ENCODE measurements at places on chromosomes 2 and 18. TPM values are rescaled to one million over a fixed set of nuclear protein-coding genes. Genes with fewer than 3 reads are reported as not detected.

GPR39 gene
- total RNA-seq: 0.63 TPM

- no peaks in the 10 kb centered on the region for H3K36me3 ChIP-seq
- H3K27ac ChIP-seq: no peak overlapping the region
- H3K4me3 ChIP-seq: no peak overlapping the region
- H3K4me1 ChIP-seq: no peaks in the 10 kb centered on the region
These were observed 167.1 kb upstream of the TRIB2 start for GRCh38 chr2:12549641-12550040.

- no peaks in the 10 kb centered on the region for H3K27me3 ChIP-seq
- H3K36me3 ChIP-seq: no peaks in the 10 kb centered on the region
- H3K4me3 ChIP-seq: no peak overlapping the region
- H3K27ac ChIP-seq: no peak overlapping the region
- no peaks in the 10 kb centered on the region for H3K4me1 ChIP-seq
These were observed 434.2 kb downstream of the MEIS1 start for GRCh38 chr2:66869076-66869475.

SLC11A1 gene
- total RNA-seq: 0.43 TPM

- no peaks in the 10 kb centered on the region for H3K27me3 ChIP-seq
- no peak for DNase-seq
- H3K4me1 ChIP-seq: no peaks in the 10 kb centered on the region
- no peaks in the 10 kb centered on the region for H3K36me3 ChIP-seq
These were observed 38.2 kb upstream of the TWSG1 start for GRCh38 chr18:9296233-9297006.

GRCh38 chr2:239908744-239909143 is 116.4 kb downstream of the NDUFA10 start:
- H3K27me3 ChIP-seq: no peaks in the 10 kb centered on the region
- H3K27ac ChIP-seq: no peak overlapping the region
- no peaks in the 10 kb centered on the region for H3K36me3 ChIP-seq
- H3K4me1 ChIP-seq: no peaks in the 10 kb centered on the region

CYS1 gene
- total RNA-seq: 0.13 TPM

SYT4 gene
- total RNA-seq: 9.7 TPM

DNA sequence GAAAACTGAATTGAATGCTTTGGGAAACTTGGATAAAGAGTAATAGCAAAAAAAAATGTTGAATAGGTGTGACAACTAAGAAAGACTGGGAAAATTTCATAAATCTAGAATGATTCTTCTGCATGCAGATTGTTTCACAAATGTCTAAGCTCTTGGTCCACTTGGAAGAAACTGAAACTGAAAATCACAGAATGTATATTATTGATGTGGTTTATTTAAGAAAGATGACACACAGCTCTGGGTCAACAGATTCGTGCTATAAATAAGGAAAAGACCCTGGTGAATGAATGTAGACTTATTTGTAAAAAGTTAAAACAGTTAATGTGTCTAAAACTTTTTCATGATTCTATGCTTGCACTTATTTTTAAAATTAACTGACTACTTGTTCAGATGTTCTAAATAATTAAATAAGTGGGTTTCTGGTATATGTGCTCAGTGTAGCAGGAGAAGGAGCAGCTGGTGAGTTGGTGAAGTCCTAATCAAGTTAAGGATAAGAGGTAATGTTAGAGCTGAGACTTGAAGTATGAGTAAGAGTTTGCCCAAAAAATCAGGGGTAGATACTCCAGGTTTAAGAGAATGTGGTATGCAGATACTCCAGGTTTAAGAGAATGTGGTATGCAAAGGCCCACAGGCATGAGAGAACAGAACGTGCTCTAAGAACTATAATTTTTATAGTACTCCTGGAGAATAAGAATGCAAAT is 24.5 kb downstream of the UGP2 start:
- H3K4me3 ChIP-seq: no peak overlapping the region
- no peaks in the 10 kb centered on the region for H3K27me3 ChIP-seq
- H3K27ac ChIP-seq: no peak overlapping the region
- peaks cover 95% of the 10 kb centered on the region for H3K36me3 ChIP-seq
- no peak for DNase-seq
- H3K4me1 ChIP-seq: peaks cover 22% of the 10 kb centered on the region

ORC4 gene
- total RNA-seq: 63.4 TPM

- H3K27ac ChIP-seq: no peak overlapping the region
- H3K27me3 ChIP-seq: no peaks in the 10 kb centered on the region
These were observed 741.3 kb upstream of the RAB6C start for GRCh38 chr2:129237966-129238725.

DNA sequence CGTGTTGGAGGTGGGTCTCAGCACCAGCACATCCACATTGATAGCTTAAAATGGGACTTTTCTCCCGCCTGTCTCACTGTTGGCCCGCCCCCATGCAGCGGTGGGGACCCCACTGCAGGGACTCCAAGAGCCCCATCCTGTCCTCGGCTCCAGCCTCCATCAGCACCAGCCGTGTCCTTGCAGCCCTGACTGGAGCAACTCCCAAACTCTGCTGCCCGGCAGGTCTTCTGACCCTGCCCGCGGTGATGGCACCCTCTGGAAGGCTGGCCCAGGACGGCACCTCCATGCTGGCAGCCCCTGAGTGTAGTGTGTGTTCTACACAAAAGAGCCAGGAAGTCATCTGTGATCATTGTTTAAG is 41.6 kb upstream of the KCNG2 start:
- no peak for DNase-seq
- no peak overlapping the region for H3K4me3 ChIP-seq
- no peak overlapping the region for H3K27ac ChIP-seq
- no peaks in the 10 kb centered on the region for H3K4me1 ChIP-seq
- peaks cover 18% of the 10 kb centered on the region for H3K36me3 ChIP-seq

- no peak for DNase-seq
- no peaks in the 10 kb centered on the region for H3K36me3 ChIP-seq
- no peaks in the 10 kb centered on the region for H3K4me1 ChIP-seq
- H3K27ac ChIP-seq: no peak overlapping the region
- no peaks in the 10 kb centered on the region for H3K27me3 ChIP-seq
These were observed 3.1 kb upstream of the MSGN1 start for GRCh38 chr2:17813010-17813741.

GRCh38 chr2:69076601-69077000 is 63.6 kb downstream of the ANTXR1 start:
- peaks cover 3% of the 10 kb centered on the region for H3K36me3 ChIP-seq
- peaks cover 13% of the 10 kb centered on the region for H3K4me1 ChIP-seq
- DNase-seq: no peak
- no peak overlapping the region for H3K4me3 ChIP-seq

DNA sequence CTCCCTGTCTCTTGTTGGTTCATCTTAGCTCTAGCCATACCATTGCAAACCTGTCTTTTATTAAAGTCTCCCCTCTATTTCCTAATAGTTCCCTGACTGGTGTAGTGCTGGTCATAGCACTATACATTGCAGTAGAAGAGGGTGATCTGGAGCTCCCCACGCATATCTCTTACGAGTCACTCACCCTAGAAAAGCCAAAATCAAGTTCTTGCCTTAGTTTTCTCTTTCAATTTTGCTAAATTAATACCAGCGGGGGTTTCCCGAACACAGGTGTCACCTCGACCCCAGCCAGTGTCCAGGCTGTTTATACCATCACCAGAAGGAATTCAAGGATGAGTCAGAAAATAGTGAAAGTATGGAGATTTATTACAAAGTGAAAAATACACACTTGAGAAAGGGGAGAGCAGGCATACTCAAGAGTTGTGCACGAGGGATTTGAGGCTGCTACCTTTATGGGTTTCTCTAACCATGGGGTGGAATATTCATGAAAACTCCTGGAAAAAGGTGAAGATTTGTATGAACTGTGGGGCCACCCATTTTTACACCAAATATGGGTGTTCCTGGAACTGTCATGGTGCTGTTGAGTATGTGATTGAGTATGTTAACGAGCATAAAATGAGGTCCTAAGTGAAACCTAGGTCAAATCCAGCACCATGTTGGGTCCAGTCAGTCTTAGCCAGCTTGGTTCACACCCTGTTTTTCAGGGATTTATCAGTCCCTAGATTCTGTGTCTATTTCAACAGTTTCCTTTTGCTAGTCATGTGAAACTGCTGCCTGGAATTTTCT is 20.2 kb downstream of the PROKR1 start:
- H3K27me3 ChIP-seq: no peaks in the 10 kb centered on the region
- no peaks in the 10 kb centered on the region for H3K4me1 ChIP-seq
- no peak overlapping the region for H3K27ac ChIP-seq
- DNase-seq: no peak
- H3K4me3 ChIP-seq: no peak overlapping the region
- H3K36me3 ChIP-seq: no peaks in the 10 kb centered on the region

GRCh38 chr2:31213601-31214443 is 3.5 kb downstream of the CAPN14 start:
- no peak overlapping the region for H3K4me3 ChIP-seq
- no peaks in the 10 kb centered on the region for H3K36me3 ChIP-seq
- H3K27me3 ChIP-seq: no peaks in the 10 kb centered on the region
- no peak for DNase-seq

MGAT4A gene
- total RNA-seq: 7.7 TPM

IL36G gene
- total RNA-seq: not detected

AAMP gene
- total RNA-seq: 119 TPM

DNA sequence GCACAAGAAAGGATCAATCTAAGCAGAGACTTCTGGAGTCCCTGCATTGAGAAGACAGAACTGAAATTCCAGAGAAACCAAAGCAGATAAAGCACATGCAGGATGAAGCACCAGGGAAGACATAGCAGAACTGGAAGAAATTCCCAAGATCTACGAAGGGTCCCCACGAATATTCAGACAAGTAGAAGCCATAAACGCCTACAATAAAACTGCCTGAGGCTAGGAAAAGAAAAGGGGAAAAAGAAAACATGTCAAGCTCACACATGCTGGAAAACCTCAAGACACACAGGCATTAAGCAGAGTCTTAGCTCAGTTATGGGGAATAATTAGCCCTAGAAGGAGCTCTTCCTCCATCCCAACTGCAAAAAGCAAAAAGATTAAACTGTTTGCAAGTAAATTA is 171.2 kb downstream of the NBAS start:
- DNase-seq: no peak
- no peaks in the 10 kb centered on the region for H3K4me1 ChIP-seq
- no peaks in the 10 kb centered on the region for H3K27me3 ChIP-seq
- no peak overlapping the region for H3K27ac ChIP-seq
- no peaks in the 10 kb centered on the region for H3K36me3 ChIP-seq

- H3K4me3 ChIP-seq: no peak overlapping the region
- no peak overlapping the region for H3K27ac ChIP-seq
- H3K4me1 ChIP-seq: no peaks in the 10 kb centered on the region
- H3K27me3 ChIP-seq: no peaks in the 10 kb centered on the region
- H3K36me3 ChIP-seq: no peaks in the 10 kb centered on the region
- DNase-seq: no peak
These were observed 344.9 kb downstream of the CYRIA start for GRCh38 chr2:16320716-16321115.

- no peaks in the 10 kb centered on the region for H3K36me3 ChIP-seq
- no peak overlapping the region for H3K4me3 ChIP-seq
- peaks cover 28% of the 10 kb centered on the region for H3K27me3 ChIP-seq
- no peaks in the 10 kb centered on the region for H3K4me1 ChIP-seq
- H3K27ac ChIP-seq: no peak overlapping the region
These were observed 14.2 kb downstream of the LIMS2 start for GRCh38 chr2:127661072-127661649.

GRCh38 chr2:169365029-169365480 is 2.7 kb upstream of the LRP2 start:
- H3K27ac ChIP-seq: 0 out of 2 replicates have a peak overlapping the region, but pooled peaks have one; percentile 4
- H3K4me3 ChIP-seq: peak overlapping the region; percentile 65
- no peaks in the 10 kb centered on the region for H3K36me3 ChIP-seq
- no peak for DNase-seq
- peaks cover 18% of the 10 kb centered on the region for H3K27me3 ChIP-seq

- no peaks in the 10 kb centered on the region for H3K4me1 ChIP-seq
- no peak for DNase-seq
- H3K36me3 ChIP-seq: peaks cover 18% of the 10 kb centered on the region
These were observed 31.8 kb downstream of the TXNL1 start for GRCh38 chr18:56606618-56607017.

ANKRD30BL gene
- total RNA-seq: not detected
